ENCODE measurements at places on chromosomes 7 and 10.

- DNase-seq, result no peak
Measured at GRCh38 chr7:47394751-47395252, 187.1 kb downstream of the TNS3 start.

GRCh38 chr10:18463673-18464211 lies 187.6 kb downstream of the NSUN6 start:
- no peak for DNase-seq

GRCh38 chr10:99535764-99536337 lies 3.1 kb downstream of the NKX2-3 start:
- no peak for DNase-seq

- DNase-seq, result no peak
Measured at GRCh38 chr7:140231771-140232491, 55.1 kb upstream of the KDM7A start.

DNA sequence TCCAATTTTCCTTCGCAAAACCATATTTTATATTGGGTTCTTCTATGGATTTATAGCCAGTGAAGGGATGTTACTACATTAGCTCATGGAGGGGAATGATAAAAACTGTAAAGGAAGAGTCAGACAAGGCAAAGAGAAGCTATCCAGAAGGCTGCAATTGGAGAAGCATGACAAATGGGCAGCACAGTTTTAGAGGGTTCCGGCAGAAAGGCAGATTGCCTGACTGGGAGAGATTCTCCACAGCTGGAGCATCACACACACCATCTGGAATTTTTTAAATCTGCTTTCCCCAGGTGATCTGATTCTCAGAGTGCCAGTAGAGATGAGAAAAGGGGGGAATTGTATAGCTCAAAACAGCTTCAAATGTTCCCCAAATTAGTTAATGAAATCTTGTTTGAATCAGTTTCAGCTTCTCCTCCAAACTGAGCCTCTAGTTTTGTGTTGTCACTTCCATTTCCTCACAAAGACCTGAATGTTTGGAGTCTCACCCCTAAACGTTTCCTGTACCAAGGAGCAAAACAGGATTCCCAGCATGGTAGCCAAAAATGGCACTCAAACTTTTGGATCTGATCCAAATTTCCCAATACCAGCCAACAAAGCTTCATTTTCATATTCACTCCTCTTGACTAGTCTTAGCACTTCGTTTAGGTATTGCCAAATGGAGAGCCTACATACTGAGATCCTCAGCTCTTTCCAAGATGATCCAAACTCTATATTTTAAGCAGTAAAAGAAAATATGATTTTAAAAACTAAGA lies 177.5 kb downstream of the HPSE2 start:
- no peak for DNase-seq

DNA sequence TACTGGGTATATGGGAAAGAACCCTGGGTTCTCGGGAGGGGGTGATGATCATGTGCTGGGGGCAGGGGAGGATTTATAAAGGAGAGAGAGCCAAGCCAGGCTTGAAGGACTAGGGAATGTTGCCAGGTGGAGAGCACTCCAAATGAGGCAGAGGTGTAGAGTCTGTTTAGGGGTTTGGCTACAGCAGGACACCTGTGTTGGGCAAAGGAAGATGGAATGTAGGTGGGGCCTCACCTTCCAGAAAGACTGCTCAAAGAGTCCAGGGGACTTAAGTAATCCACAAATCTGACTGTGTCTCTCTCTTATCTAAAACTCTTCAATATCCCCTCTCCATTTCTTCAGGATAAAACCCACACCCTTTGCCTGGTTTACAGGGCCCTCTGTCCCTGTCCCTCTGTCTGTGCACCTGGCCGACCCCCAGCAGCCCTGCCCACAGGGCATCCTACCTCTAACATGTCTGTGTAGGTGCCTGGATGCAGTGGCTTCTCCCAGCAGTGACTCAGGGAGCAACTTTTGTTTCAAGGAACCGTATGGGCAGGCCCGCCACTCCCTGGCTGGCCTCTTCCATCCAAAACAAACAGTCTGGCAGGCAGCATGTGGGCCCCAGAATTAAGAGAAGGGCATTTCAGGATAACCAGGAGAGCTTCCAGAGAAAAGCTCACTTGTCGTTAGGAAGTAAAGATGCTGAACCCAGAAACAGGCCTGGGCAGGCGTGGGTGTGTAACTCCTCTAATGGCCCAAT lies 10.6 kb upstream of the PLEKHA1 start:
- no peak for DNase-seq

DNA sequence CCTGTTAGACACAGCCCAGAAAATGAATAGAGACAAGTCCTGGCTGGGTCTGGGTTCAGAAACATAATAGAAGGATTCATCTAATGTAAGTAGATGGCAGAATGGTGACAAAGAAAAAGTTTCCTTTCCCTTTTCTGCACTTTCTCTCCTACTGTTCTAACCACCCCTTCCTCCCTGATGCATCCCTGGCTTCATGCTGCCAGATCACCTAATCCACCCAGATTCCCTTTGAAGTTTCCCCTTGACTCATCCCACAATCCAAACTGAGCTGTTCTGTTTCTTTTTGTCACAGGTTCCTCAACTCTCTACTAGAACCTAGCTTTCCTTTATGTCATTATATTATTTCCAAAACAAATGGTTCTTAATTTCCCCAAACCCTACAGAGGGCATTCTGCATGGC lies 1.1 kb upstream of the MACC1 start:
- no peak for DNase-seq

DNA sequence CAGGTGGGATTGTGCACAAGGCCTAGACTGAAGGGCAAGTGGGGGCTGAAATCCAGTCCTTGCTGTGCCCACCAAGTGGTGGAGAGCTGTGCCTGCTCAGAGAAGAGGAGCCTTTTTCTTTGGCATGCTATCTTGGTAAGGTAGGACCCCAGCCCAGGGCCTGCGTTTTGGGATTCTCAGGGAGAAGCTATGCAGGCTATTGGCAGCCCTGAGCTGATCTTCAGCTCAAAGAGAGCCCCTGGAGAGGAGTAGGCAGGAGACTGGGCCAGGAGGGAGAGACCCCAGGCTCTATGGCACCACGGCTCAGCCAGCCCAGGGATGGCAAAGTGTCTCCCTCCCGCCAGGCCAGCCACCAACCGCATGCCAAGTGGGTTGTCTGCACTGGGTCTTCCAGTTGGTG lies 119.2 kb upstream of the PCBD1 start:
- no peak for DNase-seq

- peak; percentile 79 for DNase-seq
Measured at GRCh38 chr10:76432016-76433012, 1000.9 kb downstream of the LRMDA start.

GRCh38 chr10:107894516-107894915 lies 730.0 kb upstream of the SORCS1 start:
- no peak for DNase-seq

DNA sequence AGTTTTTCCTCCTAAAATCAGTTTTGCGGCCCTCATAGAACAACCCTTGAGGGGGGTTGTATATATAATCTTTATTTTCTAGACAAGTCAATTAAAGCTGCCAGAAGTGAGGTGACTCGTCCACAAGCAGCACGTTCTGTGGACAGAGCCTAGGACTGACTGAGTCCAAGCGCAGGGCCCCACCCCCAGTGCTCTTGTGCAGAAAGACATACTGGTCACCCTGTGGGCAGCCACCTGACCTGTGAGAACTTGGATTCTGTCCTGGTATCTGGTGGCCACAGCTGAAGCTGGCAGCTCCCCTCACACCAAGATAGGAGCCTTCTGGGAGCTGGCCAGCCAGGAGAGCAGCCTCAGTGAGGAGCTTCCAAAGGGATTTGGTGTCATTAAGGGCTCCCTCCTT lies 89.3 kb downstream of the GRK5 start:
- DNase-seq, result no peak

DNA sequence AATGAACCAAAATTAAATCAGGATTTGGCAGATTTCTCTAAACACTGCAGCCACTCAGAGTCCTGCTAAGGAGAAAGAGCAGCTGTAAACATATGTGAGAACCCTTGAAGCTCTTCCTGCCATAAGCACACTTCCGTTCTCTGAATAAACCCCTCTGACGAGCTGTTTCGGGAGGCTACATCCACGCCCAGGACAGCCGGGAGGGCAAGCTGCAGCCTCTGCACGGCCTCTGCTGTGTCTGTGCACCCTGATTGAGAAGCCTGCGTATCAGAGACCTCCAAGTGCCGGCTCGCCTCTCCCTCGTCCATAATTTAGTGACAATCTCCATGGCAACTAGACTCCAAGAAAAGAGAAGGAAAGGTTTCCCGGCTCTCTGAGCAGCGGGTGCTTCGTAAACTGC lies 114.4 kb downstream of the PTPRN2 start:
- no peak for DNase-seq

DNA sequence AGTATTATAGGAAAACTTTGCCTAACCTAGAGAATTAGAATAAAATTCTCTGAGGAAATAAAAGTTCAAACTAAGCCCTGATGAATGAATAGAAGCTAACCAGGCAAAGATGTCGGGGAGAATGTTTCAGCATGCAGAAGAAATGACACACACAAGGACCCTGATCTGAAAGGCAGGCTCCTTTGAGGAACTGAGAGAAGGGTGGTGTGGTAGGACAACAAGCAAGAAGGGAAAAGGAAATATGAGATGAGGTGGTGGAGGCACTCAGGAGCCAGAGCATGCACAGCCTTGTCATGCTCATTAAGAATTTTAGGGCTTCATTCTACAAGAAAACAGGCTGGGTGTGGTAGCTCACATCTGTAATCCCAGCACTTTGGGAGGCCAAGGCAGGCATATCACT lies 90.6 kb downstream of the ARHGAP12 start:
- DNase-seq, result no peak

DNA sequence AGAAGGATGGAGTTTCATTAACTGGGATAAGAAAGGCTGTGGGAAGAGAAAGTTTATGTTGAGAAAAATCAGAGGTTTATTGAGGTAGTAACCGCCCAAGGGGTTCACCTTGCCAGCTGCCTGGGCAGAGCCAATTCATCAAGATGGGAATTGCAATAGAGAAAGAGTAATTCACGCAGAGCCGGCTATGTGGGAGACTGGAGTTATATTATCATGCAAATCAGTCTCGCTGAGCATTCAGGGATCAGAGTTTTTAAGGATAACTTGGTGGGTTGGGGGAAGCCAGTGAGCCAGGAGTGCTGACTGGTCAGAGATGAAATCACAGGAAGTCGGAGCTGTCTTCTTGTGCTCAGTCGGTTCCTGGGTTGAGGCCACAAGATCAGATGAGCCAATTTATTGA lies 70.6 kb downstream of the MALRD1 start:
- no peak for DNase-seq

- no peak for DNase-seq
Measured at GRCh38 chr10:12726971-12727831, 274.3 kb downstream of the CCDC3 start.

DNA sequence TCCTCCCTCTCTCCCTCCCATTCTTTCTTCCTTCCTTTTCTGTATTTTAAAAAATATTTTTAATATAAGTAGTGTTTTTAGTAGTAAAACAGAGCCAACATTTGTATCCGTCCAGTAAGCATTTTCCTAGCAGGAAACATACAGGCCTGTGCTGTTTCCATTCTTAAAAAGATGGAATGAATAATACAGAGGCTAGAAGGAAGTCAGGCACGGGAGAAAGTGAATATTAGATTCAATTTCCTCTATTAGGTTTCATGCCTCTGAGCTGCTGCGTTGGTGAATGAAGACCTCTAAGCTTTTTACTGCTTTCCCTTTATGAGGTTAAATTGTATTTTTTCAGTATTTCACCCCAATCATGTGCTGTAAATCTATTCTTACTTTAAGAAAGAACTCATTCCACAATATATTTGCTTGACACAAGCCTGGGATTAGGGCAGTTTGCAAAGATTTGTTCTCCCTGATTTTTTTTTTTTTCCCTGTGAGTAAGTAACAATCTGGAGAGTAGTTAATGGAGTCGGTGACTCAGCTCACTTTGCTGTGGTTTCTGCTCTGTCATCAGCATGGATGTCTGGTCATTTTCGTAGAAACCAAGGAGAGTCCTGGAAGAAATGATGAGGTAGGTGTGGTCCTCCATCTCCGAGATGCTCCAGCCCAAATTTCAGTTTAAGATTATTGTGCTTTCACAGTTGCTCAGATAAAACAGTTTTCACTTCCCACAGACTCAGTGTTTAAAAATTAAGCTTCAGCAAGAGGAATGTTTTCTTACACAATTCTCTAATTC lies 76.1 kb upstream of the PITRM1 start:
- peak; percentile 83 for DNase-seq

DNA sequence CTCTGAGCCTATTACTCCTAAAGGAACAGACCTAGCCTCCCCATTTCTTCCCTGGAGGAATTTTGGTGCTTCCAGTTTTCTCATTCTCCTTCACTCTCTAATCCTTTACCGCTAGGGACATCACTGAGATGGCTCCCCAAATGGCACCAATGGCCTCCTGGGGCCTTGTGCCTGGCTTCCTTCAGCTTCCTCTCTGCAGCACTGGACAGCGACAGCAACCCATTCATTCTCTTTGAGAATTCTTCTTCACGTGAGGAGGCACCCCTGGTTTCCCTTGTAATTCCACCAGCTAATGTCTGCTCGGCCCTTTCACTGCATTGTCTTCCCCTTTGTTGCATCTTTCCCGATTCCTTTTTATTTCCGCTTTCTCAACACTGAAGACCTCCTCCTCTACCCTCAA lies 24.6 kb upstream of the KDM7A start:
- DNase-seq, result no peak

DNA sequence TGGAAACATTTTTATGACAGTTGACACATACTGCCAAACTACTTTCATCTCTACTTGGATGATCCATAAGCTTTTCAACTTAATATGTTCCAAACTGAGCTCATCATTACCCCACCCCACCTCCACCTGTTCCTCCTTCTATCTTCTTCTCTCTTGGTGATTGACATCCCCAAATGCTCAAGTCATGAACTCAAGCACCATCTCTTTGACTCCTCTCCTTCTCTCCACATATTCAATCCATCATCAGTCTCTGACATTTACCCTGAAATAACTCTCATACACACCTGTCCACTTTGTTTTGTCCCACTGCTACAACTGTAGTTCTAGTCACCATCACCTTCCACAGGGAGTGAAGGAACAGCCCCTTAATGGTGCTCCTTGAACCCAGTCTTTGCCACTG lies 43.3 kb downstream of the SGCE start:
- DNase-seq, result no peak

- no peak for DNase-seq
Measured at GRCh38 chr10:45440511-45441062, 66.6 kb downstream of the ALOX5 start.

DNA sequence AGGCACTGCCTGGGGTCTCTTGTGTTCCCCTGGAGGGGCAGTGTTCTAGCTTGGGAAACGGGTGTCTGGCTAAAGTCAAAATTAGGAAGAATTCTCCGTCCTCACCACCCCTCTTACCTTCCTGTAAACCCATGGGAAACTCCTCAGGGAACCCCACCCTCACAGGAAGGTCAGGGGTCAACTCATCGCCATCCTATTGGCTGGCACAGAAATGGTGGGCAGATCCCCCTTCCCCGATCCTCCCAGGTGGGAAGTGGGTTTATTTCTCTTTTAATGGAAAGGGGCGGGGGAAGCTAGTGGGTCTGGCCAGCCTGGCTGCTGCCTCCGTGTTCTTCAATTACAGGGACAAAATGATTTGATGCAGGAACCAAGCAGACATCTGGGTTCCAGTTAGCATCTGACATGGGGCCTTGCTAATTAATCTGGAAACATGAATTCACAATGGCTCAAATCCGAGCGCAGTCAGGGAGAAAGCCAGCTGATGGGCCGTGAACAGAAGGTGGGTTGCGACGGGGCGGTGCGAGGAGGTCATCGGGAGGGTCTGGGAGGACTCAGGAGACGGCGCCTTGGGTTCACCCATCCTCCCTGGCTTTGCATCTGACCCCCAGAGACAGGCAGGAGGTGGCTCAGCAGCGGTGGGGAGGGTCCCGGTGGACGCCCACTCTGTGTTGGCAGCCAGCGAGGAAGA lies 66.6 kb downstream of the SLIT1 start:
- DNase-seq, result no peak
